Testis (tissue), 5 donors: ENCODE measurements at places on chromosomes 5 and 9. TPM values are rescaled to one million over a fixed set of nuclear protein-coding genes. Genes with fewer than 3 reads are reported as not detected.
A peak's percentile ranks its signal among the peaks of the same experiment; 100 is the strongest.

DNA sequence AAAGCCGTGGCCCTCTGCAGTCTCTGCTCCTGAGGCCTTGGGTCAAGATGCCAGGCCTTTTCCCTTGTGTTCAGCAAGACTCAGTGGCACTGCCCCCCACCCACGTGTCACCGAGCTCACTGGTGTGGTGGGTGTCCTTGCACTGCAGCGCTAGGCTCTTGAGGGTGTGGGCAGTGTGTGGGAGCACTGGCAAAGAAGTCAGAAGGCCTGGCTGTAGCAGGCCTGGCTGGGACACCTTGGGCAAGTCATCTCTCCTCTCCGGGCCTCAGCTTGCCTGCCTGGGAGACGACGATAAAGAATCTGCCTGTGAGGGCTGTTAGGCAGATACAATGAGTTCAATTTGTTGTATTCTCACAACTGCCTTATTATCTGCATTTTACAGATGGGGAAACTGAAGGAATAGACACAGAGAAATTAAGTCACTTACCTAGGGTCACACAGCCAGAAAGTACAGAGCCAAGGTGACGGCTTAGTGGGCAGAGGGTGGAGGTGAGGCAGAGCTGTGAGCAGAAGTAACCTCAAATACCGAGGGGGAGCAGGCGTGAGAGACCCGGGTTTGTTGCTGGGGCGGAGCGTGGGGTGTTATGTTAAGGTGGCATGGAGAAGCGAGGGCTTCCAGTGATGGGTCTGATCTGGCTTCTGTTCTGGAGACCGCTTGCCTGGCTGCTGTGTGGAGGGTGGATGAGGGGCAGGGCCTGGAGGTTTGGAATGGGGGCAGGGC lies 1.4 kb downstream of the TSPAN17 start:
- H3K27ac ChIP-seq, result no peak overlapping the region
- H3K36me3 ChIP-seq, result no peaks in the 10 kb centered on the region
- peak overlapping the region; percentile 77 for H3K4me3 ChIP-seq
- peaks cover 45% of the 10 kb centered on the region for H3K4me1 ChIP-seq
- H3K27me3 ChIP-seq, result no peaks in the 10 kb centered on the region

DNA sequence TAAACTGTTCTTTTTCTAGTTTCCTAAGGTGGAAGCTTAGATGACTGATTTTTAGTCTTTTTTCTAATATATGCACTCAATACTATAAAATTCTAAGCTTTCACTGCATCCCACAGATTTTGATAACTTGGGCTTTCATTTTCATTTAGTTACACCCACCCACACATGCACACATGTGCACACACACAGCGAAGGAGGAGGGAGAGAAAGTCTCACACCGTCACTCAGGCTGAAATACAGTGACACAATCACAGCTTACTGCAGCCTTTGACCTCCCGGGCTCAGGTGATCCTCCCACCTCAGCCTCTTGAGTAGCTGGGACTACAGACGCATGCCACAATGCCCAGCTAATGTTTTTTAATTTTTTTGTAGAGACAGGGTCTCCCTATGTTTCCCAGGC lies 96.5 kb downstream of the SMIM23 start:
- no peak for DNase-seq
- H3K27ac ChIP-seq, result no peak overlapping the region
- H3K27me3 ChIP-seq, result no peaks in the 10 kb centered on the region
- H3K36me3 ChIP-seq, result no peaks in the 10 kb centered on the region

GRCh38 chr5:155728857-155729683 lies 597.9 kb upstream of the SGCD start:
- DNase-seq, result peak; percentile 23
- peak overlapping the region; percentile 60 for H3K4me3 ChIP-seq
- no peaks in the 10 kb centered on the region for H3K36me3 ChIP-seq
- peaks cover 15% of the 10 kb centered on the region for H3K4me1 ChIP-seq
- H3K27me3 ChIP-seq, result no peaks in the 10 kb centered on the region

DNA sequence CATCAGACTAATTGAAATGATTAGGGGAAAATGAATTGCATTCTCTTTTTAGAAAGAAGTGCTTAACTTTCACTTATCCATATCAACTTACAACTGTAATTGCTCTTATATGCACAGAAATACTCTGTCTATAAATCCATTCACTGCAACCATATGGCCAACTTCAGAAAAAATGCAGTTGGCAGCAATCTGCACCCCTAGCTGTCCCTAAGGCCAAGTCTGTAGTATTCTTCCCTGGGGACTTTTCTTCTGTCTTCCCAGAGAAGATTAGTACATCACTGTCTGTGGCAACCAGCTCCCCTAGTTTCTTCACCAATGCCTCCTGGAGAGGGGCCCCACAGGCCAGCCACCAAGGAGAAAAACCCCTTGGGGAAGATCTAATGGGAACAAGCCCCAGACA lies 45.4 kb downstream of the ABCA1 start:
- H3K4me3 ChIP-seq, result no peak overlapping the region
- H3K36me3 ChIP-seq, result no peaks in the 10 kb centered on the region
- no peak overlapping the region for H3K27ac ChIP-seq
- no peak for DNase-seq

ARID3C gene
- polyA plus RNA-seq, result 0.45 TPM

- H3K27ac ChIP-seq, result no peak overlapping the region
- DNase-seq, result no peak
- no peak overlapping the region for H3K4me3 ChIP-seq
Observed at GRCh38 chr9:136628268-136628667, 34.4 kb upstream of the EGFL7 start.

DNA sequence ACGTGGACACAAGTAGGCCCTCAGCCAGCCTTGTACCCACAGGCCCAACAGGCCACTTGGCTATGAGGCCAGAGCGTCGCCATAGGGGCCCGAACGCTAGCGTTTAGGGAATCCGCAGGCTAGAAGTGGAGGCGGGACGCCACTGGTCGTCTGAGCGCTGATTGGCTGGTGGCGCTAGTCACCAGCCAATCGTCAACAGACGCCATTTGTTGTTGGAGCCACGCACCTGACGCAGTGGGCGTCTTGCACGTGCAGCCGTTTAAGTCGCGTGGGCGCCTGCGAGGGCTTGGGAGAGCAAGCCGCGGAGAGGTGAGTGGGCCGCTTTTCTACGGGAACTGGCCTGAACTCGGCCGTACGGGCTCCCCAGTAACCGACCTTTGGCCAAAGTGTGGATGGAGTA lies at the start of gene DDX4:
Gene DDX4 (plus strand): TSS at position 269 of the 400 bp plus-strand sequence. CDS start 903 bp downstream, outside the sequence.
- no peaks in the 10 kb centered on the region for H3K36me3 ChIP-seq
- peak within 1 kb of the TSS; percentile 57 for H3K4me3 ChIP-seq
- DNase-seq, result peak; percentile 89
- H3K4me1 ChIP-seq, result no peaks in the 10 kb centered on the region
- no peaks in the 10 kb centered on the region for H3K27me3 ChIP-seq

- H3K36me3 ChIP-seq, result no peaks in the 10 kb centered on the region
- H3K4me3 ChIP-seq, result no peak overlapping the region
- H3K27ac ChIP-seq, result no peak overlapping the region
- no peaks in the 10 kb centered on the region for H3K27me3 ChIP-seq
- H3K4me1 ChIP-seq, result no peaks in the 10 kb centered on the region
- DNase-seq, result no peak
Observed at GRCh38 chr5:10505517-10506095, 58.3 kb upstream of the ANKRD33B start.

ELP1 gene
- 20.8 TPM for polyA plus RNA-seq

DNA sequence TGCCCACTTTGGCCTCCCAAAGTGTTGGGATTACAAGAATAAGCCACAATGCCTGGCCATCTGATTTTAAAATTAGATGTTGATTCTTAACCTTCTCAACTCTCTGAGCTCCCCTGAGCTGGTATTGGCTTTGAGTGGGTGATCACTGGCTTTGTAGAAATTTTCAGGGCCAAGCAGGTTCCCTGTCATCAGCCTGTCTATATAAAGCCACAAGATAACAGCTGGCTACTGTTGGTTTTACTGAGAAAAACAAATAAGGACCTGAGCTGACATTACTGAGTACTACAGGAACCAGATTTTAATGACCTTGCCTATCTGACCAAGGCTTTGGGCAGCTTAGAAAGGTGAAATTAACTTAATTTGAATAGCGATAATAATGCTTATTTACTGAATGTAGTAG lies 153.6 kb downstream of the MSX2 start:
- H3K27me3 ChIP-seq, result no peaks in the 10 kb centered on the region
- H3K4me3 ChIP-seq, result no peak overlapping the region
- no peak for DNase-seq
- no peaks in the 10 kb centered on the region for H3K36me3 ChIP-seq
- no peaks in the 10 kb centered on the region for H3K4me1 ChIP-seq
- no peak overlapping the region for H3K27ac ChIP-seq

FSTL4 gene
- 7.4 TPM for polyA plus RNA-seq

DNA sequence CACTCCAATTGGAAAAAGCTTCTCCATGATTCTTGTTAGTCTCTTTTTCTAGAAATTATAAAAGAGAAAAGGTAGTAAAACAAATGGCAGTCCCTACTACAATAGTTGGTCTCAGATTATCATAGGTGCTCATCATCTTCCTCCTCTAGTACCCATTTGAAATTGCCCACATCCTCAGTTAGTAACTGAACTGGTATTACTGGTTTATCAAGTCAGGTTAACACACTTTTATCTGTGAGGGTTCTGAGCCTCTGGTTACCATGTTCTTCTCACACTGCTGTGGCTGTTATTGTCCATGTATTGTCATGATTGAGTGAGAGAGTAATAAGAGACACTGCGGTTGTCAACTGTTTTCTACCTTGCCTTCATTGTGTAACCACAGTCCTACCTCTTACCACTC lies 901.7 kb downstream of the TLE1 start:
- H3K4me1 ChIP-seq, result no peaks in the 10 kb centered on the region
- no peak overlapping the region for H3K27ac ChIP-seq
- DNase-seq, result no peak
- H3K27me3 ChIP-seq, result no peaks in the 10 kb centered on the region
- H3K36me3 ChIP-seq, result no peaks in the 10 kb centered on the region

GRCh38 chr9:14533867-14534640 lies 159.2 kb downstream of the ZDHHC21 start:
- no peak overlapping the region for H3K27ac ChIP-seq
- no peaks in the 10 kb centered on the region for H3K36me3 ChIP-seq
- H3K4me1 ChIP-seq, result no peaks in the 10 kb centered on the region
- no peaks in the 10 kb centered on the region for H3K27me3 ChIP-seq
- no peak overlapping the region for H3K4me3 ChIP-seq
- DNase-seq, result no peak

SLC6A19 gene
- polyA plus RNA-seq, result 0.28 TPM

DNA sequence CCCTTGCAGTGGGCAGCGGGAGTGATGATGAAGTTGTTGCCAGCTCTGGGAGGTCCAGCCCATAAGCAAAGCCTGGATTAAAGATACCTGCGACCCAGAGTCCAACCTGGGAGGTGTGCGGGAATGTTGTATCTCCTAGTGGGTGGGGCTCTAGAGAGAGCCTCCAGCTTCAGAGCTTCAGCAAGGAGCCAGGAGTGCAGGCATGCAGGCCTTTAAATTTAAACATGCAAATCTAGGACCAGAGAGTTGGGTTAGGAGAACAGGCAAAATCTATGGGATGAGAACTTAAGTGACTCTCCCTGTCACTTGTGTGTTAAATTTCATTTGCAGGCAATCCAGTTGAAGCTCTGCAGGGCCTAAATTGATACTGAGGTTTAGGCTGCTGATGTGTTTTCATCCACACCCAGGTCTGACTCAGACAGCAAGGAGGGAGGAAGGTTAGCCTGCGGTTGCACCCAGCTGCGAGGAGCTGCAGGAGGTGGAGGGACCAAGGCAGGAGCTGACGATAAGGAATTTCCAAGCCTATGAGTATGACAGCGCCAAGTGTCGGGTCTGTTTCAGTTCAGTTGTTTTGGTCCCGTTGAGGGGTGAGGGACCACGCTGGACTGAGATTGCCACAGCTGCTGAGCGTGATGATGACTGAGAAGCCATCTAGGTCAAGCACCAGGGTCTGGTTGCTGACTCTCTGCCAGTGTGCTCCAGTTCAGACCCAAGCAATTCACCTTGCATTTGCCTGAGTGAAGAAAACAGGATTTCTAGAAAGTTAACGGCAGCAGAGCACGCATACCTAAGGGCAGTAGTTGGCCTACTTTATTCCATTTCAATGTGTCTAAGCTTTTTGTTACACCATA lies 243.0 kb downstream of the ICE1 start:
- no peak overlapping the region for H3K4me3 ChIP-seq
- H3K27ac ChIP-seq, result no peak overlapping the region

STARD4 gene
- 8.0 TPM for polyA plus RNA-seq

IL17B gene
- 5.0 TPM for polyA plus RNA-seq

GRCh38 chr5:137218896-137219295 lies 280.2 kb downstream of the SPOCK1 start:
- no peaks in the 10 kb centered on the region for H3K4me1 ChIP-seq
- H3K36me3 ChIP-seq, result no peaks in the 10 kb centered on the region
- no peaks in the 10 kb centered on the region for H3K27me3 ChIP-seq

DNA sequence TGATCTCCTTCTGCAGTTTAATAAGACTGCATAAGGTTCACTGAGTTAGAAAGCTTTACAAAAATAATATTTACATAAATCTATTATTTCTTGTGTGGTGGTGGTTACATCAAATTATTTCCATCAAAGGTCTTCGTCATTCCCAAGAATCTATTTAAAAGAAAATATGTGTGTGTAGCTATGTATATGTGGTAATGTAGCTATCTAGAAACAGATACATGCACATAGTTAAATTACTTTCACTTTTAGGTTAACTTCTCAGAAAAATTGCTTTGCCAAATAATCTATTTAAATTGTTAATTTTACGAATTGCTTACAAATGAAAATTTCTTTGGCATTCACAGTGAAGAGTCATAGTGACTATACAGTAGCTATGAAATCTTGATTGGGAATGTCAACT lies 633.2 kb downstream of the DMRTA1 start:
- DNase-seq, result no peak
- H3K4me3 ChIP-seq, result no peak overlapping the region
- no peaks in the 10 kb centered on the region for H3K27me3 ChIP-seq
- no peaks in the 10 kb centered on the region for H3K4me1 ChIP-seq
- no peak overlapping the region for H3K27ac ChIP-seq

DNA sequence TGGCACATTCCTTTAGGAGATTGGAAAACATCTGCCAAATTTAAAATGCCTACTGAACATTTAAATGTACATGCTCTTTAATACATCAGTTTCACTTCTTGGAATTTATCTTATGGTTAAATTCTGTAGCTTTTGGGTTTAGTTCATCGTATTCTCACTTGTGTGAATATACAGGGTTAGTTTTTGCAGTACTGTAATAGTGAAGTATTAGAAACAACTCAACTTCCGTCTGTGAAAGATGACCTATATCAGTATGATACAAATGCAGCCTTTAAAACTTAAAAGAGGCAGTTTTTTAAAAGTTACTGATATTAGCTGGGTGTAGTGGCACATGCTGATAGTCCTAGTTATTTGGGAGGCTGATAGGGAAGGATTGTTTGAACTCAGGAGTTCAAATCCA lies 57.2 kb downstream of the CDC42SE2 start:
- no peak overlapping the region for H3K4me3 ChIP-seq
- no peak for DNase-seq
- no peaks in the 10 kb centered on the region for H3K36me3 ChIP-seq
- peaks cover 7% of the 10 kb centered on the region for H3K4me1 ChIP-seq
- H3K27me3 ChIP-seq, result no peaks in the 10 kb centered on the region

DNA sequence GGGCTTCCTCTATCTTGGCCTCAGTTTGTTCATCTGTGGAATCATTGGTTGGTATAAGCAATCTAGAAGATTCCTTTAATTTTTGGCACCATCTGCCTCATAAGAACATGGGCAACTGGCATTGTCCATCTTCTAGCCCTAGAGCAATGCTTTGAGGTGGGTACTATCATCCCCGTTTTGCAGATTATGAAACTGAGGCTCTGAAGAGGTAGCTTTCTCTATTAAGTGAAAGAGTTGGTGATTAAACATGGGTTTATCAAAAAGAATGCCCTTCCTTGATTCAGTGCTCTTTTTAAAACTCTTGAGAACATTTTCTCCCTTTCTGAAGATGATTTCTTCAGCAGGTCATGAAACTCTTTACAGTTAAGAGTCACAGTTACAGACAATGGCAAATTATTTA lies 42.4 kb upstream of the TGFBR1 start:
- H3K36me3 ChIP-seq, result no peaks in the 10 kb centered on the region
- no peaks in the 10 kb centered on the region for H3K4me1 ChIP-seq
- H3K4me3 ChIP-seq, result no peak overlapping the region
- DNase-seq, result no peak
